Activated naive CD4-positive, alpha-beta T cell treated with anti-CD3 and anti-CD28 coated beads, Interleukin-2, amount 50 U/mL, for 72 hours (primary cell): ENCODE measurements at places on chromosomes 13 and 19. TPM values are rescaled to one million over a fixed set of nuclear protein-coding genes. Genes with fewer than 3 reads are reported as not detected.

DNA sequence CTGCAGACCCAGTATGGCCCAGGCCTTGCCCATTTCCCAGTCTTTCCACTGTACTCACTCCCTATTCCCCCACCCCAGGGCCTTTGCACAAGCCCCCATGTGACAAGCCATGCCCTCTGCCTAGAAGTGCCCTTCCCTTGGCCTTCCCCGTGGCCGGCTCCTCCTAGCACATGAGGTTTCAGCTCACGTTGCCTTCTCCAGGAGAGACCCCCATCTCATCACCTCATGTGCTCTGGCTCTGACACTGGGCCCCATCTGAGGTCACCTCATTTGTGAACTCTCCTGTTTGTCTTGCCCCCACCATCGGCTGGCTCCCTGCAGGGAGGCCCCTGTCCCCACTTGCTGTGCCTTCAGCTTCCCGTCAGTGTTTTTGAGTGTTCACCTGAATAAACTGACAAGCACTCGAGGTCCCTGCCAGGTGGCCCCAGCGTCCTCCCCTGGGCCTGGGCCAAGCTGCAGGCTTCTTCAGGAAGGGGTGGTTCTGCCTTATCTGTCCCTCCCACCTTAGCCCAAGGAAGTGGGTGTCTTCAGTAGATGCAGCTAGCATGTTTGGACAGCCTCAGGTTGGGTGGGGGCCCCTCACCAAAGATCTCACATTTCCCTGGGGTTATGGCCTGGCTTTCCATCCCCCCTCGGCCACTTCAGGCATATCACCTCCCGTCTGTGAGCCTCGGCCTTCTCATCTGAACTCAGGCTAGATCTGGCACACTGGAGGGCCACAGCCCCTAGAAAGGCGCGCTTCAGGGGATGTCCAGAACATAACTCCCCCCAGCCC lies 3.8 kb upstream of the SLC25A42 start:
- no peak for DNase-seq

GRCh38 chr19:35330475-35330874 lies 1.5 kb downstream of the CD22 start:
- no peak for DNase-seq

GRCh38 chr19:14103310-14103709 lies 12.8 kb upstream of the SAMD1 start:
- no peak for DNase-seq

The GRAMD1A gene
- 160 TPM for total RNA-seq

DNA sequence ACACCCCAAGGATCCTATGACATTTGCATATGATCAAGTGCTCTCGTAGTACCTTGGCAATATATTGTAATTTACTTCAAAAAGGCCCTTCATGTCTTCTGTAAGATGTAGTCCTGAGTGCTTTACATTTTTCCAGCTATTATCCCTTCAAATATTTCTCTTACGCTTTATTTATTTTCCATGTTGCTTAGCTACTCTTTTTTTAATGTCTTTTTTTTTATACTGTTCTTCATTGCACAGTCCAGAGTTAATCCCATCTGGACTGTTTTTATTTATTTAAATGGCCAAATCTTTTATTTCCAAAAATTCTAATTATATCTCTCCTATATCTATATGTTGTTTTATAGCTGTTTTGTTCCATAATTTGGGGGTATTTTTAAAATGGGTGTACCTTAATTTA lies 371.3 kb downstream of the SLC7A1 start:
- DNase-seq: no peak

- no peak for DNase-seq
These were observed 1.5 kb downstream of the FCAR start for GRCh38 chr19:54875506-54875905.

The PRDX2 gene
- total RNA-seq: 317 TPM

GRCh38 chr19:15296353-15296752 lies 36.0 kb downstream of the BRD4 start:
- no peak for DNase-seq

The SBK3 gene
- total RNA-seq: not detected

The DENND1C gene
- total RNA-seq: 84.4 TPM

GRCh38 chr13:40657951-40658350 lies 8.5 kb downstream of the FOXO1 start:
- DNase-seq: no peak

The IGFLR1 gene
- total RNA-seq: 245 TPM

The ZNF382 gene
- total RNA-seq: 13.0 TPM

DNA sequence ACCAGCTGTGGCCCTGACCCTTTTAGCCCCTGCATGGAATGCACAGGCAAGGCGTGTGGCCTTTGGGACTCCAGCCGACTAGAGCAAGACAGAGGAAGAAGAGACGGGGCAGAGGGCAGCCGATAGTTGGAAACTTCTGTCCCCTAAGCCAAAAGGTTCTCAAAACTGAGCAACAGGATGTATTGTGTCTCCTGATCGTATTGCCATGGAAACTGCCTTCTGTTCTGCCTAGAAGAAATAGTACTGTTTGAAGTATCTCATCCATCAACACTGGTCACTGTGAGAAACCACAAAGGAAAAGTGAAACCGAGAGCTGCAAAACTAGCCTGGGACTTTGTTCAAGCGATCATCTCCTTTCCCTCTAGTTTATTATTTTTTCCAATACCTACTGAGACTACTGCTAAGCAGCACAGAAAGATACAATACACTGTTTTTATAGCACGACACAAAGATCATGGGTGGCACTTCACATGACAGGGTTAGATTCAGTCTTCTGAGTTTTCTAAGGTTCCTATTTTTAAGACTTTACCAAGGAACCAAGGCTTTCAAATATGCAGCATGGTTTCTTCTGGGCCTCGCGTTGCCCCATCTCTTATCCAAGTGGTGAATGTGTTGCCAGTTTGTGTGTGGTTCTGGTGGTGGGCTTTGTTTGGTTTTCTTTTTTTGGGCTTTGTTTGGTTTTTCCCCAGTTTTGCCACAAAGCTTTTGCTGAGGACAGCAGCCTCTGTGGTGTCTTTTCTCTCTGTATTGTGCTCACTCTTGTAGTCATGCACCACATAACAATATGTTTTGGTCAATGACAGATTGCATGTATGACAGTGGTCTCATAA lies 49.3 kb upstream of the GPR183 start:
- peak; percentile 59 for DNase-seq
